ENCODE measurements at places on chromosomes 7 and 10. TPM values are rescaled to one million over a fixed set of nuclear protein-coding genes. Genes with fewer than 3 reads are reported as not detected.

FAM221A gene
- 1.9 TPM for total RNA-seq

PAPOLB gene
- total RNA-seq: 0.22 TPM

TUBAL3 gene
- total RNA-seq: 0.09 TPM

CCL24 gene
- total RNA-seq: 0.13 TPM

BUD23 gene
- 34.3 TPM for total RNA-seq

NPY4R2 gene
- total RNA-seq: not detected

DENND2A gene
- 23.9 TPM for total RNA-seq

SLC37A3 gene
- 33.8 TPM for total RNA-seq

TBX20 gene
- not detected for total RNA-seq

GBX1 gene
- total RNA-seq: 0.44 TPM

FFAR4 gene
- not detected for total RNA-seq

AP1S1 gene
- 21.1 TPM for total RNA-seq

AGAP5 gene
- total RNA-seq: 6.3 TPM

OR6V1 gene
- total RNA-seq: not detected

ORAI2 gene
- total RNA-seq: 7.0 TPM

EVX1 gene
- total RNA-seq: not detected

CALML3 gene
- total RNA-seq: not detected

AP5Z1 gene
- 12.8 TPM for total RNA-seq

CDH23 gene
- 4.2 TPM for total RNA-seq

ANKRD61 gene
- 0.22 TPM for total RNA-seq

SKIDA1 gene
- total RNA-seq: 2.6 TPM

VENTX gene
- total RNA-seq: 0.04 TPM

EN2 gene
- 0.09 TPM for total RNA-seq

TMEM176B gene
- total RNA-seq: 7.7 TPM

ING3 gene
- total RNA-seq: 16.4 TPM

SPAG6 gene
- 4.6 TPM for total RNA-seq

TAS2R3 gene
- total RNA-seq: 1.5 TPM

GOT1 gene
- total RNA-seq: 26.7 TPM

TMEM213 gene
- total RNA-seq: not detected

OGDHL gene
- 0.31 TPM for total RNA-seq

PIP gene
- total RNA-seq: not detected

PTPN20 gene
- total RNA-seq: 0.53 TPM

CASTOR2 gene
- total RNA-seq: 9.8 TPM

EBLN1 gene
- total RNA-seq: 0.09 TPM

BAMBI gene
- total RNA-seq: 8.9 TPM

LRMDA gene
- total RNA-seq: 7.9 TPM

CH25H gene
- 0.22 TPM for total RNA-seq

CFAP70 gene
- 1.3 TPM for total RNA-seq

MCM10 gene
- total RNA-seq: 5.1 TPM

UNC5B gene
- 6.4 TPM for total RNA-seq

EMX2 gene
- 5.7 TPM for total RNA-seq

HABP2 gene
- 0.04 TPM for total RNA-seq

KCNIP2 gene
- total RNA-seq: 2.0 TPM

ALOX5 gene
- 0.58 TPM for total RNA-seq

TSPAN33 gene
- 23.9 TPM for total RNA-seq

KIF11 gene
- total RNA-seq: 12.3 TPM

GNAT3 gene
- total RNA-seq: not detected

VWDE gene
- total RNA-seq: 1.6 TPM

PRR15 gene
- total RNA-seq: 0.04 TPM

SYNPO2L gene
- 35.6 TPM for total RNA-seq

All from muscle of leg (tissue), 16 donors.